Right atrium auricular region (tissue), 2 donors: ENCODE measurements at places on chromosomes 5 and 9. TPM values are rescaled to one million over a fixed set of nuclear protein-coding genes. Genes with fewer than 3 reads are reported as not detected.

GRCh38 chr5:72850113-72850512 lies 33.7 kb downstream of the TNPO1 start:
- no peaks in the 10 kb centered on the region for H3K36me3 ChIP-seq
- peaks cover 66% of the 10 kb centered on the region for H3K4me1 ChIP-seq

DNA sequence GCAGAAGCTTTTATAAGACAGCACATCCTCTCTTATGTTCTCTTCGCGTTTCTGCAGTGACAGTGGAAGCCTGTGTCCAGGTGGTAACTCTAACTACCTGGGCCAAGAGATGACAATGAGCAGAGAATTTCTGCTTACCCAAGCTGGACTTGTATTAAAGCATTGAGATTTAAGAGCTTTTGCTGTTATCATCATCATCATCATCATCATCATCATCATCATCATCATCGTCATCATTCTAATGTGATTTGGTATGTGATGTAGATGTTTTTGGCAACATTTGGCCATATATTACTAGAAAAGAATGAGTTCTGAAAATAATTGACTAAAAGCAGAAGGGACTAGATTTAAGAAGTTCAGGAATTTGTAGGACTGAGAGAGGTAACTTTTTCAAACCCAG lies 401.3 kb downstream of the BRINP1 start:
- no peaks in the 10 kb centered on the region for H3K36me3 ChIP-seq
- H3K4me1 ChIP-seq = no peaks in the 10 kb centered on the region
- H3K27me3 ChIP-seq = no peaks in the 10 kb centered on the region

DNA sequence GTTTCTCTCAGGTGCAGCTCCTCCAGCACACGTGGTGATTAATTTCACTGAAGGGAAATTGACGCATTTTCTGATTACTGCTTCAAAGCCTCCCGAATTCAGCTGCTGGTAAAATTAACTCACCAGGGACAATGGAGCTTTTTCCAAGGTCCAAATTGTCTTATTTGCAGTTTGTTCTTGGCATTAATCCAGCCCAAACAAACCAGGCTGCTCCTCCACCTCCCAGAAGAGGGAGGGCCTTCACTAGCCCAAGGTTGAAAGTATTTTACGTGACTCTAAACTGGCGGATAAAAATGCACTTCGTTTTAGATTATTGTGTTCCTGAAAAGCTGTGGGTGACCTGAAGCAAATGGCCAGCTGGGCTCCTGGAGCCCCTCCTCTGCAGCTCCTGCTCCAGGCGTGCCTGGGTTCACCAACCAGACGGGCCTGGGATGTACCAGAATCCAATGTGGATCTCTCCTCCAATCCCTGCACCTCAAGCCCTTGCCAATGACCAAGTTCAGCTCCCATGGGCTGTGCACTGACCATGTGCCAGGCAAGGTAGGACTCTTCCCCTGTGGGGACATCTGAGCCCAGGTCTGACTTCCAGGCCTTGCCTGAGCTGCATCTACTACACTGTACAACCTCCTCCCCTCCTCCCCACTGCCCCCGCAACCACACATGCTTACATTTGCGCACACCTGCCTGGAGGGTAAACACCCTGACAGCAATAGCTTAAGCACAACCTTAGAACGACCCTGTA lies 193.4 kb downstream of the CDK5RAP2 start:
- no peak overlapping the region for H3K27ac ChIP-seq
- no peaks in the 10 kb centered on the region for H3K4me1 ChIP-seq
- H3K4me3 ChIP-seq = no peak overlapping the region

DNA sequence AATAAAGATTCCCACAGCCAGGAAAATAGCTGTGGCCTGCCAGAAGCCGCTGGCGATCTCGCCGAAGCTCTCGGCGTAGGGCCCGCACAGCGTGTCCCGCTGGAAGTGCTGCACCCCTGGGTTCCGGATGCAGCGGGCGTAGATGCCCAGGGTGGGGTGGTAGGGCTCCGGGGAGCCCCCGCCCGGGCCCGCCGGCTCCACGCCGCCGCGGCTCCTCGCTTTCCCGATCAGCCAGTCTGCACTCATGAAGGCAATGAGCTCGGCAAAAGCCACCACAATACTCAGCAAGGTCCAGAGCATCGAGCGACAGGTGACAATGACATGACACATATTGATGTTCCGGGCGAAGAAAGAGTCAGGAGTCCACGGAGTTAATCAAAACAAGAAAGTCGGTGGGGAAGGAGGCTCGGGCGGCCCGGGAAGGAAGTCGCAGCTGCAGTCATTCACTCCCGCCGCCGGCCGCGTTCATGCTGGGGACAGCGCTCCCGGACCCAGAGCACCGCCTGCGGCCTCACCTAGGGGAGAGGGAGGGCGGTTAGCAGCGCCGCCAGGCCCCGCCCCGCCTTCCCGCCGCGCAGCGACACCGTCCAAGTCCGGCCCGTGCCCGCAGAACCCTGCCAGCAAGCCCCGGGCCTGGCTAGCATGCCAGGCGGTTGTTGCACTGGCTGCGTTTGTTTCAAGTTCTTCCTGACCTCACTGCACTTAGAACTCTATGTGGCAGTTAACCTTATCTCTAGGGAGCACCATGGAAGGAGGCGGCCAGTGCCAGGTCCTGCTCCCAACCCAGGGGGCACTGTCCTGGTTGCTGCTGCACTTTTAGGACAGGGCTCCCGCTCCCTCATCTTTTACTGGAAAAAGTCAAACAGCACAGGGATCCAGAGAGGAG lies 138.4 kb downstream of the LHFPL2 start:
- peak overlapping the region; percentile 48 for H3K4me3 ChIP-seq
- DNase-seq = peak; percentile 74
- H3K4me1 ChIP-seq = no peaks in the 10 kb centered on the region
- H3K27ac ChIP-seq = peak overlapping the region; percentile 67
- no peaks in the 10 kb centered on the region for H3K36me3 ChIP-seq

Gene DCP2
- total RNA-seq = 10.8 TPM

Gene SPATA31E1
- not detected for total RNA-seq

Gene ELAVL2
- not detected for total RNA-seq

Gene SUSD3
- total RNA-seq = 11.8 TPM
